ENCODE measurements at places on chromosomes 13 and 19.
A peak's percentile ranks its signal among the peaks of the same experiment; 100 is the strongest.

GRCh38 chr19:6531163-6531955, 533 bp downstream of the TNFSF9 start:
- peak; percentile 40 for DNase-seq

- no peak for DNase-seq
Measured at GRCh38 chr13:22194106-22194805, 523.4 kb downstream of the FGF9 start.

DNA sequence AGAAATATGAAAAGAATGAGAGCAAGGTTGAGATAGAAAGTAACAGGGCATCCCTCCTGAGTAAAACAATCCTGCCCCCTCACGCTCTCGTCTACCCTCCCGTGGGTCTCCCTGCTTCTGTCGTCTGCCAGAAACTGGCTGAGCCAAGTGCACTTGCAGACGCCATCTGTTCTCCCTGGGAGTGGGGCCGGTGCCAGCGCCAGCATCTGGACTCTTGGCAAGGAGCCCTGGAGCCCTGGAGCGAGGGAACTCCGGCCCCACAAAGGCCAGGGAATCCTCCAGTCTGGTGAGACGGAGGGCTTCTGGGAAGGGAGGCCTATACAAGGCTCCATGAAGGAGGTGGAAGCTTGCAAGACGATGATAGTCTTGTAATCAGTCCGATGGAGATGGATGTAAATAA, 2.3 kb upstream of the TMEM91 start:
- DNase-seq = no peak

- DNase-seq = no peak
Measured at GRCh38 chr13:28628241-28628640, 30.7 kb upstream of the POMP start.

DNA sequence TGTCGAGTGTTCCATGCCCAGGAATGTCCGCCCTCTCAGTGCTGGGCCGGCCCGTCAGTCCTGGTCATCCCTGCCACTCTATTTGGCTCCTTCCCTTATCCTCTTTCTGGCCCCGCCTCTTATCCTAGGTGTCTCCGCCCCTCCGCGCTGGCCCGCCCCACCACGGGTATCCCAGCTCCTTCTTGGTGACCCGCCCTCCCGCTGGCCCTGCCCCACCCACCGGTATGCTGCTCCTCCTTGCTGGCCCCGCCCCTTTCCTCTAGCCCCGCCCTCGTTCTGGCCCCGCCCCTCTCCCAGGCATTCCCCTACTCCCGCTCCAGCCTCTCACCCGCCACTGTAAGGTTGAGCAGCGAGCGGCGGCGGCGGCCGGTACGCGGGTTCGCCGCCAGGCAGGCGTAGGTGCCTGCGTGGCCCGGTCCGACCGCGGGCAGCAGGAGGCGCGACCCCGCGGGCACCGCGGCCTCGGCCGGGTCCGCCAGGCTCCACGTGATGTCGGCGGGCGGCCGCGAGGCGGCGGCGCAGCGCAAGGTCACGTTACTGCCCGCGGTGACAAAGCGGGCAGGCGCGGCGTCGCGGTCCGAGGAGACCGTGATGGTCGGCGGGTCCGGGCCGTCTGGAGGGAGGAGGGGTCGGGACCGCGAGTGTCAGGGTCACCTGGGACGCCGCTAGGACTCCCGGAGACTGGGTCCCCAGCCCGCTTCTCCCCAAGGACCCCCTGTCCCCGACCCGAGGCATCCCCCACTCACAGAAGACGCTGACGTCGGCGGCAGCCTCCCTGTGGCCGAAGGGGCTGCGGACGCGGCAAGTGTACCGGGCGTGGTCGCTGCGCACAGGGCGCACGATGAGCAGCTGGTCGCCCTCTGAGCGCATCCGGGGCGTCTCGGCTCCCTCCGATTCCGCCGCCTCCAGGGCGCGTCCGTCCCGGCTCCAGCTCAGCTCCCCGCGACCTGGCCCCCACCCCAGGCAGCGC, 2.0 kb downstream of the VSIG10L start:
- DNase-seq = peak; percentile 100

DNA sequence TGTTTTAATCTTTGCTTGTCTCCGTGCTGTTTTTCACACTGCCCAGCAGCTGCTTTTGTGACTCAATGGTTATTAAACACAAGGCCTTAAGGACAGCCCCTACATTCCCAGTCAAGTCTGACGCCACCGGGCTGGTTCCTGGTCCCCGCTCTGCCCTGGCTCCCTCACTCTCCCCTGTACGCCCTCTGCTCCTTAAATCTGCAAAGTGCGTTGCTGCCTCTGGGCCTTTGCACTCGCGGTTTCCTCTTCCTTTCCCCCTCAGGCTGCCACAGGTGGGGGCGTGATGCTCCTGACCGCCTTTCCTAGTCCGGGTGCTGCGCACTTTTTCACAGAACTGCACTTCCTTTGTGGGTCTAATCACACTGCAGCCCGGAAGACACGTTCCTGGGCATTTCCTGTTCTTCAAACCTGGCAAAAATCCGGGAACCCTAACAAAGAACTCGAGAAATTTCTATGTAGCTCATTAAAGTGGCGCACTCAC, 25.6 kb downstream of the NOSIP start:
- no peak for DNase-seq

GRCh38 chr13:23724196-23724970, 154.2 kb downstream of the TNFRSF19 start:
- no peak for DNase-seq

DNA sequence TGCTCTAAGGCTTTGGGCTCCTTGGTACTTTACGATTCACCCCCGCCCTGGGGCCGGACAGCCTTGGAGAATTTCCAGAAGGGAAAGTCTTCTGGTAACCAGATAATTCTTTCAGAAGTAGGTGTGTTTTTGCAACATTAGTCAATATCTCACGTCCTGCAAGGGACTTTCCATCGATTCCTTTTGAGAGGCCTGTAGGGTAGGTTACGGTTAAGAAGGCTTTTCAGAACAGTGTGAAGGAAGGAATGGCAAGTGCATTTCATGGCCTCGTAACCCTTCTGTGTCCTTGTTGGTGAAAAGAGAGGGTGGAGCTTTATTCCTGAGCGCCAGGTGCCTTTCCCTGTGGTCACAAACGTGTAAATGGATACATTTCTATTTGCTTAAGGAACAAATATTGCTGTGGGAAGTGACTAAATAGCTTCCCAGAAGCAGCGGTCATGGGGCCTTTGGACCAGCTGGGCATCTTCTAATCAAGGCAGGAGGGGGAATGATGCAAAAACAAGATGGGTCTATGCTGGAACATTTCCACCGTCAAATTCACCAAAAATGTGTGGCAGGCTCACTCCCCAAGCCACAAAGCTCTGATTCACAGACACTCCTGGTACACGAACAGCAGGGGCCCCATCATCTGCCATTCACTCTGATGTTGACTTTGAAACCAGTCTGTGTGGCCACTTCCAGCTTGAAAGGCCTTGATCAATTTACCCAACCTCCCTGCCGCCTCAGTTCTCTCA, 99.2 kb downstream of the ANKRD10 start:
- no peak for DNase-seq

- no peak for DNase-seq
Measured at GRCh38 chr13:74449811-74450524, 315.8 kb upstream of the KLF12 start.

DNA sequence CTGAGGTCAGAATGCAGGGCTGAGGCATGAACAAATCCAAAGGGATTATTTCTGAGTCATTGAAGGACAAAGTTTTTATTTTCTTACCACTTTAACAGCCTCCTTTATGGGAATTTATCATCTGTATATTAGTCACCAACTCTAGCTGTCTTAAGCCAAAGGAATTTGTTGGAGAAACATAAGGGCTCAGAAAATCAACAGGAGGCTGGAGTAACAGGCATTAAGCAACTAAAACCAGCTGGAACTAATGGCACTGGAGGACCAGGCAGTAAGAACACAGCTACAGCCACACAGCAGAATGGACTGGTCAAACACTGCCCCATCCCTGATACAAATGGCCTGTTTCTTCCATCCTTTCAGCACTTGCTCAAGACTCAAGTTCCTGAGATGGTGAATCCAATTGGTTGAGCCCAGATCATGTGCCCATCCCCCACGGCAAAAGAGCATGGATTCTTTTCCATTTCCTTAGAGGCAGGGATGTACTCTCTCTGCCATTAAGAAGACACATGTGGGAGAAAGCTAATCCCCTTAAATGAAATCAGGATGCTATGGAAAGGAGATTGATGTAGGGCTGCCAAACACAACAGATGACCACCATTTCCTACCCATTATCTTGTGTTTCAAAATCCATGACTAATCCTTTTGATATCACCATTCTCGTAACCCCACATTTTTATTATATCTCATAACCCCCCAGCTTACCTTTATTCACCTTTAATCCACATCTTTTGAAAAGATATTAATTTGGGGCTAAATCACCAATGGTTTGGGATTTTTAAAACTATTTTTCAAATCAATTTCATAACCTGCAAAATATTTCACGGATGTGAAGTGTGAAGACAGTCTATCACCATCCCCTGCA, 157.0 kb upstream of the FNDC3A start:
- no peak for DNase-seq
